Kidney (tissue), 22 donors: ENCODE measurements at places on chromosomes 12 and 14.
A peak's percentile ranks its signal among the peaks of the same experiment; 100 is the strongest.

DNA sequence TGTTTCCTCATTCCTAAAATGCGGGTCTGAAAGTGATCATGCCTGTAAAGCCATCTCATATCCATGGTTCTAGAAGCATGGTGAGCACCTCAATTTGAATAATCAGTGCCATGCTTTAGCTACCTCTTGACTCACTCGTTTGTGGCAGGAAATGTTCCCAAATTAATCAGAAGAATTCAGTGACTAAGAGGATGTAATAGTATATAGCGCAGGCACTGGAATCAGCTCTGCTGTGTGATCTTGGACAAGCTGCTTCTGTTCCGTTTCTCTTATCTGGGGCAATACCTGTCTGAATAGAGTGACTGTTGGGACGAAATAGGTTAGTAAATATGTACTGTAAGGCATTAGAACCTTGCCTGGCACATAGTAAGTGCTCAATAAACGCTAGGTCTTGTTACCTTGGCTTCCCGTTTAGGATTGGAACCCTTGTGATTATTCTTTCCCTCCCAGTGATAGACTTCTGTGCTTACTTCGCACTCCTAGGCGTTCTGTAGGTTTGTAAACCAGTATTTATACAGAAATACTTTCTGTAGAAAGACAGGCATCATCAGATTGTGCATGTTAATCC is 820 bp upstream of the SMAGP start:
- peak overlapping the region; percentile 56 for H3K4me3 ChIP-seq
- no peaks in the 10 kb centered on the region for H3K36me3 ChIP-seq
- H3K4me1 ChIP-seq, result no peaks in the 10 kb centered on the region
- H3K27me3 ChIP-seq, result peaks cover 2% of the 10 kb centered on the region
- H3K27ac ChIP-seq, result peak overlapping the region; percentile 59
- DNase-seq, result no peak

DNA sequence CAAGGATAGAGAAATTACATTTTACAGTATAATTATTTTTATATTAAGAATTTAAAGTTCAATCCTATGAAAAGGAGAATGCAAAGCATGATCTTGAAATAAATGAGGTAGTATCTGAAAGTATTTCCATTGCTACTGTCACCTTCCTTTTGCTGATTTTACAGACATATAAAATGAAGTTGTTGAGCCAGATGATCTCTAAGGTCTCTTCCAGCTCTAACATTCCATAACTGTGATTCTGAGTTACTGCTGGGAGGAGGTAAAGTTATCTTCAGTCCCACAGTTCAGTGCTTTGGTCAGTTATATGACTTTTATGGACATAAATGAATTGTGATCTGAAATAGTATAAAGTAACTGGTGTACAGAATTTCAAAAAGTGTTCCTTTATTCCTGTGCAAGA is 52.8 kb downstream of the SLC38A6 start:
- DNase-seq, result no peak
- no peak overlapping the region for H3K27ac ChIP-seq
- H3K27me3 ChIP-seq, result no peaks in the 10 kb centered on the region
- H3K4me3 ChIP-seq, result no peak overlapping the region

GRCh38 chr12:2049604-2050540 is 2.9 kb upstream of the CACNA1C start:
- no peaks in the 10 kb centered on the region for H3K4me1 ChIP-seq
- H3K27ac ChIP-seq, result no peak overlapping the region
- H3K27me3 ChIP-seq, result no peaks in the 10 kb centered on the region
- H3K4me3 ChIP-seq, result no peak overlapping the region
- H3K36me3 ChIP-seq, result no peaks in the 10 kb centered on the region
- DNase-seq, result no peak

- no peak for DNase-seq
- no peaks in the 10 kb centered on the region for H3K4me1 ChIP-seq
- no peak overlapping the region for H3K4me3 ChIP-seq
- no peak overlapping the region for H3K27ac ChIP-seq
Observed at GRCh38 chr12:109709401-109709991, 4.1 kb upstream of the FAM222A start.

DNA sequence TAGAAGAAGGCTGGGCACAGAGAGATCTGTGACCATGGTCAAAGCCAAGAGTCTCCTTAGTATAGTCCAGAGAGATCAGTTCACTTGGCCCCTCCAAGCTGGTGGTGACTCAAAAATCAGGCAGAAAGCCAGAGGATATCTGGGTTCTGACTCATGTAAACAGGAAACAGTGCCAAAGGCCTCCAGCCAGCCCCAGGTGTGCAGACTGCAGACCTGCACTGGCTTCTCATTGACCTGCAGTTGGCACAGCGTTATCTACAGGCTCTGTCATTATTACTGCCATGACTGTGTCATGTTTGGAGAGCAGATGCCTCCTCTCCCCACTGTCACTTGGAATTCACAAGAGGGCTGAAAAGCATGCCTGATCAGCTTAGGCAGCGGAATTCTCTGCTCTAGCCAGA is 295.7 kb upstream of the PRKD1 start:
- H3K4me3 ChIP-seq, result no peak overlapping the region
- H3K4me1 ChIP-seq, result peaks cover 4% of the 10 kb centered on the region
- H3K27me3 ChIP-seq, result no peaks in the 10 kb centered on the region
- no peak overlapping the region for H3K27ac ChIP-seq

GRCh38 chr14:103273745-103274615 is 60.1 kb upstream of the EIF5 start:
- DNase-seq, result peak; percentile 63
- H3K4me1 ChIP-seq, result peaks cover 4% of the 10 kb centered on the region
- H3K27me3 ChIP-seq, result peaks cover 13% of the 10 kb centered on the region
- H3K36me3 ChIP-seq, result no peaks in the 10 kb centered on the region
- no peak overlapping the region for H3K4me3 ChIP-seq

GRCh38 chr14:95533391-95533821 is 1.4 kb upstream of the GLRX5 start:
- H3K4me3 ChIP-seq, result peak overlapping the region; percentile 66
- DNase-seq, result no peak
- H3K36me3 ChIP-seq, result no peaks in the 10 kb centered on the region

DNA sequence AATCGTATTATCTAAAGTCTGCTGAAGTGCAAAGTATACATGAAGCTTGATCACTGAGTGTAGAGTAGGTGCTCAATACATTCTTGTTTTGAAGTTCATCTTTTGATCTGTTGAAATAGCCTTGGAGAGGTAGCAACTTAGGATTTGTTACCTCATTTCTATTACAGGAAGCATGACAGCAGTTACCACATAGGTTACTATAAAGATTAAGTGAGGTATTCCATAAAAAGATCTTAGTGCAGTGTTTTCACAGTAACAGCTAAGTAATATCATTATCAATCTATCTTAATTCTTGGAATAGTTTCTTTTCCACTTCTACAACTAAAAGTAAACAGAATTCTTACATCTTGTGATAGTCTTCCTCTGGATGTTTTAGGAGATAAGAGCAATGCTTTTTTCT is 50.9 kb downstream of the BTBD7 start:
- H3K27ac ChIP-seq, result no peak overlapping the region
- DNase-seq, result no peak
- H3K4me3 ChIP-seq, result no peak overlapping the region
- H3K27me3 ChIP-seq, result no peaks in the 10 kb centered on the region
- H3K4me1 ChIP-seq, result no peaks in the 10 kb centered on the region
- no peaks in the 10 kb centered on the region for H3K36me3 ChIP-seq

GRCh38 chr12:52258335-52258901 is 16.0 kb upstream of the KRT86 start:
- H3K27me3 ChIP-seq, result peaks cover 19% of the 10 kb centered on the region
- peak; percentile 74 for DNase-seq
- no peak overlapping the region for H3K4me3 ChIP-seq
- H3K27ac ChIP-seq, result no peak overlapping the region
- no peaks in the 10 kb centered on the region for H3K36me3 ChIP-seq

DNA sequence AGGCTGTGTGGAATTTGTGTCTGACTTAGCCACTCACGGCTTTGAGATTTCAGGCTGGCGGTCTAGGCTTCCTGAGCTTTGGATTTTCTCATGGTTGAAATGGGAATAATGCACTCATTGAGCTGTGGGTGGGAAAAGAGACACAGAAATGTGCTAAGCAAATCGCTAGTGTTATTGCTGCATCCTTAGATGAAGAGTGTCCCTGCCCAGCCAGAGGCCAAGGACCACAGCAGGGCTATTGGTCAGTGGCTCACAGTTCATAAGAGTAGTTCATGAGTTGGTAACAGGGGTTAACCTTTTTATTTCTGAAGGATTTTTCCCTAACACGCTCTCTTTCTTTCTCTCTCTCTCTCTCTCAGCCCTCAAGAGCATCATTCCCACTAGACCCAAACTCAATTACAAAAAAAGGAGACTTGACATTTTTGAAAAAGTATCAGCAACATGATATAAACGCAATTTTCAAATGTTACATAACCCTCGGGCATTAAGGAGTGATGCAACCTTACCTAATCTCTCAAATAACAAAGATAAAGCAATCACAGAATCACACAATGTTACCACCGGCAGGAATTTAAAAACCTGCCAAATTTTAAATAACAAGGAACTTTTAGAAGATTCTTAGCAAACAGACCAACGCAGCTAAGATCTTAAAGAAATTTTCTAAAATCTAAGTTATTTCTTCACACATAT is 36.7 kb upstream of the RMST start:
- no peaks in the 10 kb centered on the region for H3K36me3 ChIP-seq
- no peaks in the 10 kb centered on the region for H3K27me3 ChIP-seq
- H3K4me1 ChIP-seq, result no peaks in the 10 kb centered on the region
- no peak for DNase-seq

GRCh38 chr12:41277946-41278267 is 89.8 kb downstream of the PDZRN4 start:
- no peaks in the 10 kb centered on the region for H3K27me3 ChIP-seq
- H3K4me3 ChIP-seq, result no peak overlapping the region
- H3K36me3 ChIP-seq, result no peaks in the 10 kb centered on the region

- DNase-seq, result no peak
- no peak overlapping the region for H3K4me3 ChIP-seq
- H3K27ac ChIP-seq, result no peak overlapping the region
- no peaks in the 10 kb centered on the region for H3K27me3 ChIP-seq
Observed at GRCh38 chr12:24919346-24920001, 29.4 kb downstream of the BCAT1 start.

- no peaks in the 10 kb centered on the region for H3K36me3 ChIP-seq
- H3K4me3 ChIP-seq, result no peak overlapping the region
- no peaks in the 10 kb centered on the region for H3K27me3 ChIP-seq
Observed at GRCh38 chr14:67889455-67889854, 69.9 kb downstream of the RAD51B start.

DNA sequence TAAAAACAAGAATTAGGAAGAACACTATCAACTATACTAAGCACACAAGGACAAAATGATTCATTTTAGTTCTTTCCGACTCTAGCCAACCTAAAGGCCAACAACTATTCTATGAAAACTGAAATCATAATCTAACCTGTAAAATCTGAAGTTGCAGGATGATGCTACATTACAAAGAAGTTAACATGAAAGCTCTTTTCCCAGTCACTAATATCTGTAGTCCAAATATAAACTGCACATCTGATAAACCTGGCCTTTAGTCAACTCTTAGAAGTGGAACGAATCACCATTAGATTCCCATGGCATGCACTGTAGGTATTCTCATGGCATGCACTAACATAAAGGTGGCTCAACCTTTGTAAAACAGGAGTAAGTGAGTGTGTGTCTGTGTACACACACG is 41.7 kb downstream of the BLTP3B start:
- no peaks in the 10 kb centered on the region for H3K27me3 ChIP-seq
- no peak overlapping the region for H3K4me3 ChIP-seq
- no peaks in the 10 kb centered on the region for H3K4me1 ChIP-seq
- no peaks in the 10 kb centered on the region for H3K36me3 ChIP-seq
- H3K27ac ChIP-seq, result no peak overlapping the region
- no peak for DNase-seq

DNA sequence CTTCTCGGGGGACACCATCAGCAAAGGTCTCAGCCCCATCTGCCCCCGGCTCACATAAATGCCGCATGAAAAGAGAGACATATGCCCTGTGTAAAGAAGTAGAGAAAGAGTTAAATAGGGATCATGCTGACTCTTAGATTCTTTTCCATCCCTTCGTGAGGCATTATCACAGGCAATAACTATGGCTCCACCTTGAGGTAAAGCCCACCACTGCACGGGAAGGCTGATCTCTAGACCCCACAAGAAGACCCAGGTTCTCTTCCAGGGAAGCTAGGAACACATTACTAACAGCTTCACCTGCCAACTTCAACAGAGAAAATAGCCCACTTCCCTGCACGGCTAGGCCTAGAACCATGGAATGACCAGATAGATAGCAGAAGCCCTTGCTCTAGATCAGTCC is 14.1 kb upstream of the NOP2 start:
- H3K36me3 ChIP-seq, result peaks cover 60% of the 10 kb centered on the region
- no peaks in the 10 kb centered on the region for H3K27me3 ChIP-seq
- no peak for DNase-seq
- no peak overlapping the region for H3K27ac ChIP-seq

DNA sequence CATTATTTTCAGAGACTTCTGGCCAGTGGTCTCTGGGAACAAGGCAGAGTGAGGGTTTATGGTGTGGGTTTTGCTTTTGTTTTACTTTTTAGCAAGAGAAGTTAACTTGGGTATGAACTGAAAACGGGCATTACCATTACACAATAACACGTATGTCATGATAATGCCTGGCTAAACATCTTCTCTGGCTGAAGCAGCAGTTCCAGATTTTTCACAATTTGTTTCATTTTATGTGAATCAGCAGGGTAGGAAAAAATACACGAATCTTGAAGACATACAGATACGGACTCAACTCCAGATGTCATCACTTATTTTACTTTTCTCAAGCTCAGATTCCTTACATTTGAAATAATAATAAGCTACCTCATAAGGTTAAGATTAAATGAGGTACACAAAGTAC is 2.5 kb upstream of the PCNX4 start:
- H3K27me3 ChIP-seq, result no peaks in the 10 kb centered on the region
- peaks cover 2% of the 10 kb centered on the region for H3K4me1 ChIP-seq
- no peak for DNase-seq

DNA sequence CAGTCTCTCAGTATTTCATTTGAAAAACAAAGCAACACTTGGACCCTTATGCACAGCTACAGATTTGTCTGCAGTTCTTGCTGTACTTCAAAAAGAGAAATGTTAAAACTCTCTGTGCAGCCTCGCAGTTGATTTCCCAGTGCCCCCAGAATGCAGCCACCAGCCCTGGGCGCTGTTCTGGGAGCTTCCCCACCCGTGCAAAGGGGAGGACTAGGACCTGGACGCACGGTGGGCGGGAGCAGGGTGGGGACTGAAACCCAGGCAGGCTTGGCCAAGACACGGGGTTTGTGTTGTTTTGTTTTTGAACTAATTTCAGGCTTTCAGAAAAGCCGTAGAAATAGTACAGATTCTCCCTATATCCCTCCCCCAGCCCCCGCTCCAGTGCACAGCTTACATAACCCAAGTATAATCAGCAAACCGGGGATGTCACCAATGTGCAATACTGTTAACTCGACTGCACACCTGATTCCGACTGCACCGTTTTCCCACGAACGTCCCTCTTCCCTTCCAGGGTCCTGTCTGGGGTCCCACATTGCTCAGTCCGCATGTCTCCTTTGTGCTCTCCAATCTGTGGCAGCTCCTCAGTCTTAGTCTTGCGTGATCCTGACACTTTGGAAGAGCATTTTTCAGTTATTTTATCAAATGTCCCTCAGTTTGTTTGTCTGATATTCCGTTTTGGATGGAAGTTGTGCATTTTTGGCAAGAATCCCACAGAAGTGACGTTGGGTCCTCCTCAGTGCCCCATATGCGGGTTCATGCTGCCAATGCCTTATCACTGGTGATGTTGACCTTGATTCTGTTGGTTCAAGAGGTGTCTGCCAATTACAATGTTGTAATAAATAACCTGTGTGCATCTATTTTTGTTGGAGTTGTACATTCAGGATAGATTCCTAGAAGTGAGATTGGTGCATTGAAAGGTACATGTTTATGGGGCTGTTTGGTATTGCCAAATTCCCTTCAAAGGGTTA is 95.9 kb downstream of the SETD3 start:
- H3K4me1 ChIP-seq, result no peaks in the 10 kb centered on the region
- no peaks in the 10 kb centered on the region for H3K36me3 ChIP-seq
- no peak for DNase-seq
- H3K27me3 ChIP-seq, result no peaks in the 10 kb centered on the region
- no peak overlapping the region for H3K4me3 ChIP-seq
